Heart left ventricle (tissue), 16 donors: ENCODE measurements at places on chromosomes 11 and 22.

DNA sequence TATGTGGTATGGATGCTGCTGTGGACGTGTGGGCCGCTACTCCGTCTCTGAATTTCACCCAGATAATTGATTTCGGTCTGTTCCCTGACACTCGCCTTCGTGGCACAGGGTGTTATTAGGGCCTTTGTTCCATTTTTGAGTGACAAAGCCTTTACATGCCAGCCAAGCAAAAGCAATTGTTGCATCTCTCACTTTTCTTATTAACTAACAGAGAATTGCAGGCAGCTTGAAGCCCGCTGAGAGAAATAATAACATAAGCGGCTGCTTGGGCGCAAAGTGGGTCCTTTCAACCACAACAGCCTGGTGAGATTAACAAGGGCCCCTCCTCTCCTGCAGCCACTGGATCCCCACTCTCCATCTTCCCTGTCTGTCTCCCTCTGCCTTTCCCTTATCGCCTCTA is 449.4 kb downstream of the NTM start:
- peaks cover 31% of the 10 kb centered on the region for H3K27me3 ChIP-seq
- no peaks in the 10 kb centered on the region for H3K4me1 ChIP-seq
- H3K36me3 ChIP-seq, result no peaks in the 10 kb centered on the region

GRCh38 chr11:116249561-116249960 is 523.2 kb downstream of the BUD13 start:
- H3K27me3 ChIP-seq, result no peaks in the 10 kb centered on the region
- no peak overlapping the region for H3K27ac ChIP-seq
- no peak overlapping the region for H3K4me3 ChIP-seq
- H3K4me1 ChIP-seq, result no peaks in the 10 kb centered on the region
- DNase-seq, result no peak
- H3K36me3 ChIP-seq, result no peaks in the 10 kb centered on the region

GRCh38 chr11:6459099-6459450 is 14.7 kb downstream of the TRIM3 start:
- H3K4me3 ChIP-seq, result no peak overlapping the region
- DNase-seq, result no peak
- H3K27ac ChIP-seq, result no peak overlapping the region

DNA sequence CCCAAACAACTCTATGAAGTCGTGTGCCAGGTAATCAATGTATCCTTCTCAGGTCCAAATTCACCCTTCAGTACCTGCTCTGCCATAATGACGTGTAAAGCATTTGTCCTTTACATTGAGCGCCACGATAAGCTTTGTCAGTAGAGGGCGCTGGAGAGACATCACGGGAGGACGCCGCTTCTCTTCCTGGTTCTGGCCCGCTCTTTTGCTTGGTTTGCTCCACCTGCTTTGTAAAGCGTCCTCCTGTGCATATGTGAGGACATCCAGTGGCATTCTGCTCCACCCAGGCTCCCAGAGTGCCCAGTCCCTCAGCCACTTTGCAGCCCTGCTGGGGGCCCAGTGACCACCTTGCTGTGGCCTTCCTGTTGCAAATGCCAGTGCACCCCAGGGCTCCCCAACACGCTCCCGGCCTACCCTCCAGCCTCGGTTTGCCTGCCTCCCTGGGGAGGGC is 61.1 kb downstream of the WT1 start:
- no peaks in the 10 kb centered on the region for H3K4me1 ChIP-seq
- no peak for DNase-seq
- H3K36me3 ChIP-seq, result no peaks in the 10 kb centered on the region
- H3K27me3 ChIP-seq, result no peaks in the 10 kb centered on the region
- H3K4me3 ChIP-seq, result no peak overlapping the region

DNA sequence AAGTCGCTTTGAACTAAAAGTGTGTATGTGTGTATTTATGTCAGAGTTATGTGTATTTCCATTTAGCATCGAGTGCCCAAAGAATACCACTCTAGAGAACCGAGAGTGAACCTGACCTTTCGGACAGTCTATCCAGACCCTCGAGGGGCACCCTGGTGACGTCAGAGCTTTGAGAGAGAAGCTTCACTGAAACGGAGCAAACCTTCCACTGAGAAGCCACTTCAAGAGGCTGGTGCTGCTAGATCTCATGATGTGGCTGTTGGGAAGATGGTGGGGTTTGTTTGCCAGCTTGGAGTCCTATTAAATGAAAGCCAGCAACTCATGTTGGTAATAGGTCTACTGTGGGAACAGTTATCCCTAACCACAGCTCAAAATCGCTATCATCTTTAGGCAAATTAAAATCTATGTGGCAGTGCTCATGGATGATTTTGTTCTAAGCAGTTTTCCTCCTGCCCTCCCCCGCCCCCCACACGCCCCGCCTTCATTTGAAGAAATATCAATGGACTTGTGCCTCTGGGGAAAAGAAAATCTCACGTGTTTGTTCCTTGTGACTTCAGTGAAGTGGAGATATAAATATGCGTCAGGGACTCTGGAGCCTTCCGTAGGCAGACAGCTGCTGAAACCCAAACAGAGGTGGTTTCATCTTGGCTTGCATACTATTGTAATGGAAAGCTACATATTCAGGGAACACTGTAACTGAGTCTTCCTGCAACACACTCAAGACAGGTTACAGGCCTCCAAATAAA is 22.4 kb upstream of the C11orf96 start:
- H3K4me3 ChIP-seq, result no peak overlapping the region
- H3K27me3 ChIP-seq, result no peaks in the 10 kb centered on the region
- peaks cover 3% of the 10 kb centered on the region for H3K4me1 ChIP-seq
- H3K27ac ChIP-seq, result peak overlapping the region; percentile 75

- H3K4me3 ChIP-seq, result no peak overlapping the region
- H3K36me3 ChIP-seq, result no peaks in the 10 kb centered on the region
- no peak for DNase-seq
- H3K4me1 ChIP-seq, result no peaks in the 10 kb centered on the region
- H3K27me3 ChIP-seq, result no peaks in the 10 kb centered on the region
Observed at GRCh38 chr11:5258543-5259262, 4.1 kb upstream of the HBG2 start.

GRCh38 chr11:22832315-22833015 is 2.9 kb upstream of the SVIP start:
- no peak overlapping the region for H3K4me3 ChIP-seq
- H3K36me3 ChIP-seq, result no peaks in the 10 kb centered on the region
- no peaks in the 10 kb centered on the region for H3K4me1 ChIP-seq
- DNase-seq, result no peak
- H3K27me3 ChIP-seq, result no peaks in the 10 kb centered on the region

- peak; percentile 96 for DNase-seq
- H3K36me3 ChIP-seq, result no peaks in the 10 kb centered on the region
- H3K27ac ChIP-seq, result peak within 1 kb of the TSS; percentile 95
Observed at GRCh38 chr11:111601979-111602864, at the start of gene SIK2. TSS of gene SIK2 (plus strand) at chr11:111602449. CDS start at chr11:111602564, 115 bp downstream.

- H3K27me3 ChIP-seq, result no peaks in the 10 kb centered on the region
- no peak for DNase-seq
- no peak overlapping the region for H3K4me3 ChIP-seq
- no peak overlapping the region for H3K27ac ChIP-seq
Observed at GRCh38 chr11:125088576-125089455, 22.6 kb downstream of the TMEM218 start.

- H3K27me3 ChIP-seq, result no peaks in the 10 kb centered on the region
- H3K27ac ChIP-seq, result no peak overlapping the region
- no peak overlapping the region for H3K4me3 ChIP-seq
- DNase-seq, result no peak
- no peaks in the 10 kb centered on the region for H3K36me3 ChIP-seq
Observed at GRCh38 chr22:29190051-29190450, 15.6 kb upstream of the EMID1 start.

DNA sequence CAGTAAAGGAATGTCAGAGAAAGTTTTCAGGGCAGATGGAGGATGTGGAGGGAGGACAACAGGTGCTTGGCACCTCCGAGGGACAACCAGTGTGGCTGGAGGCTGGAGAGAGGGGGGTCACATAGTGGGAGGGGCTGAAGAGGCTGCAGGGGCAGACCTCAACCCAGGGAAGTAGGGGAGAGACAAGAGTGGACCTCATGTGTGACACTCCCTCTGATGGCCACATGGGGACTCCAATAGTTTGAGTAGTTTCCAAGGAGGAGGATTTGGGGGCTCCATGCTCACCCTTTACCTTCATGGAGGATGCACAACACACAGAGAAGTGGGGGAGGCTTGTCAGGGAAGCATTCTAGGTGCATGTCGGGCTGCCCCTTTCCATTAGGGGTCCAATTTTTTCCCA is 35.1 kb upstream of the ASPHD2 start:
- no peaks in the 10 kb centered on the region for H3K27me3 ChIP-seq
- no peak overlapping the region for H3K27ac ChIP-seq
- DNase-seq, result no peak
- no peaks in the 10 kb centered on the region for H3K36me3 ChIP-seq

DNA sequence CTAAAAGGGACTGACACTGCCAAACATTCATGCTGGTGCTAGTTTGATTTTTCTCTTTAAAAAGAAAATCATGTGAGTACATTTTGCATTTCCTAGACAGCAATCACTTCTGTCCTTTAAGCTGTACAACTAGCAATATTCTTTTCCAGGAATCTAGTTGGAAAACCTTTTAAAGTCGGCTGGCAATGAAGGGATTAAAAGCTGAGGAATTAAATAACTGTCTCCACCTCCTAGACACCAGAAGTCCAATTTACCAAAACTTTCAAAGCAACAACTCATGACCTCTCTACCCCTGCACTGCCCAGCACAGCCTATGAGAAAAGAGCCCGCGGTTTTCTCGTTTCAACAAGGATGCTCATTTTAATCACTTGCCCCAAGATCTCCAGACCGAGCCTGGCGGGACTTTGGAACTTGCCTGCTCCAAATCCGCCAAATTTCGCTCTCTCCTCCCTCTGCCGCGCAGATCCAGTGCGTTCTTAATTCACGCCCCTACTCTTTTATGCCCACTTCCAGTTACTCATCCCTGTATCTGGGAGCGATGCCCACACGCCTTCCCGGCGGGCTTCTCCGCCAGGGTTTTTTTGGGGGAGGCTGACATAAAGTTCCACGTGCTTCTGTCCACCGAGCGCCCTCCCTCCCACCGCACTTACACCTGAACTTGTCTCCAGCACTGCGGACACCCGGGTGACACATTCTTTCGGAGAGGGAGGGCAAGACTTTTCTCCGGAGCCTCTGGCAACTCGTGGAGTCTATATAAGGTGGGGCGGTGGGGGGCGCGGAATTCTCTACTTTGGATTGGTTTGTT is 2.5 kb downstream of the MPPED2 start:
- no peaks in the 10 kb centered on the region for H3K27me3 ChIP-seq
- H3K4me3 ChIP-seq, result peak overlapping the region; percentile 77
- H3K36me3 ChIP-seq, result peaks cover 8% of the 10 kb centered on the region
- no peak overlapping the region for H3K27ac ChIP-seq
- peaks cover 6% of the 10 kb centered on the region for H3K4me1 ChIP-seq

DNA sequence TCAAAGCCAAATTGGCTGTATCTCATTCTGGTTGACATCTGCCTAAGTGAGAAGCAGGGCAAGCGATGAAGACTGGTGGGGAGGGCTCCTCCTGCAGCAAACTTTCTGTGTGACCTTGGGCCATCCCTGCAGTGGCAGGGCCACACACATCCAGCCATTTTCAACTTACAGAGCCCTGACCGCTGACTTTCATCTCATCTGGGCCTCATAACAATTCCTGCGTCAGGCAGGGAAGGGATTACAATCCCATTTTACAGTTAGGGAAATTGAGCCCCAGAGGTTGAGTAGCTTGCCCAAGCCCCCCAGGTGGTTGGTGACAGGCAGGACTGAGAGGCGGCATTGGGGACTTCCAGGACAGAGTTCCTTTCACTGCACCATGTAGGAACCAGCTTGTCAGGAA is 21.9 kb downstream of the TPBGL start:
- peaks cover 15% of the 10 kb centered on the region for H3K36me3 ChIP-seq
- no peaks in the 10 kb centered on the region for H3K27me3 ChIP-seq
- DNase-seq, result peak; percentile 9

- no peaks in the 10 kb centered on the region for H3K36me3 ChIP-seq
- H3K27me3 ChIP-seq, result no peaks in the 10 kb centered on the region
- no peak overlapping the region for H3K27ac ChIP-seq
- H3K4me1 ChIP-seq, result no peaks in the 10 kb centered on the region
Observed at GRCh38 chr11:94661444-94661843, 94.3 kb downstream of the PIWIL4 start.

GRCh38 chr11:18408558-18409291 is 3.4 kb upstream of the LDHC start:
- no peaks in the 10 kb centered on the region for H3K4me1 ChIP-seq
- DNase-seq, result no peak
- H3K27me3 ChIP-seq, result no peaks in the 10 kb centered on the region
- no peak overlapping the region for H3K27ac ChIP-seq
- peaks cover 55% of the 10 kb centered on the region for H3K36me3 ChIP-seq

- no peak for DNase-seq
- no peaks in the 10 kb centered on the region for H3K36me3 ChIP-seq
- H3K4me3 ChIP-seq, result no peak overlapping the region
- H3K27ac ChIP-seq, result no peak overlapping the region
- H3K27me3 ChIP-seq, result no peaks in the 10 kb centered on the region
Observed at GRCh38 chr11:9078113-9079086, 13.0 kb downstream of the SCUBE2 start.

- H3K27ac ChIP-seq, result no peak overlapping the region
- peaks cover 19% of the 10 kb centered on the region for H3K36me3 ChIP-seq
- no peaks in the 10 kb centered on the region for H3K4me1 ChIP-seq
- no peak overlapping the region for H3K4me3 ChIP-seq
- no peak for DNase-seq
Observed at GRCh38 chr22:25167834-25168601, 31.6 kb upstream of the CRYBB3 start.

DNA sequence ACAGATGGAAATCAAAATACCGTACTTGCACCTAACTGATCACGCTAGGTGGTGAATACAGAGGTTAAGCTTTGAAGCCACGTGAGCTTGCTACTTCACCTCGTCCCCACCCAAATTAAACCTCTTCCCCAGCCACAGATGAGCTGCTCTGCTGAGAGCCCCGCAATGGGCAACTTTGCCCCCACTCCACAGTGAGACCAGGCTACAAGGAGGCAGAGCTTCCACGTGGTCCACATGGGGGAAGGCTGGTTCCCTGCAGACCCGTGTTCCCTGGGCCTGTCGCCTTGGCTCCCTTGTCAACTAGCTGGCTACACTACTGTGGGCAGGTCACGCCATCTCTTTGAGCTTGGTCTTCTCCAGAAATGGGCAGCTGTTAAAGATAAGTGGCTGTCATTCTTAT is 10.9 kb downstream of the CD5 start:
- no peak overlapping the region for H3K4me3 ChIP-seq
- no peaks in the 10 kb centered on the region for H3K27me3 ChIP-seq
- no peaks in the 10 kb centered on the region for H3K36me3 ChIP-seq
- H3K4me1 ChIP-seq, result no peaks in the 10 kb centered on the region

- no peak overlapping the region for H3K4me3 ChIP-seq
- no peak for DNase-seq
- no peaks in the 10 kb centered on the region for H3K4me1 ChIP-seq
Observed at GRCh38 chr22:26918226-26918625, 260.8 kb downstream of the MIAT start.

GRCh38 chr22:36554098-36554497 is 25.1 kb upstream of the EIF3D start:
- peaks cover 10% of the 10 kb centered on the region for H3K27me3 ChIP-seq
- DNase-seq, result no peak
- H3K4me3 ChIP-seq, result no peak overlapping the region
- no peaks in the 10 kb centered on the region for H3K4me1 ChIP-seq

- H3K27me3 ChIP-seq, result no peaks in the 10 kb centered on the region
- peak overlapping the region; percentile 91 for H3K27ac ChIP-seq
- peak; percentile 52 for DNase-seq
- peaks cover 97% of the 10 kb centered on the region for H3K4me1 ChIP-seq
Observed at GRCh38 chr11:65489706-65490320, 9.0 kb upstream of the MALAT1 start.

- DNase-seq, result no peak
- peaks cover 66% of the 10 kb centered on the region for H3K4me1 ChIP-seq
- no peak overlapping the region for H3K4me3 ChIP-seq
- no peaks in the 10 kb centered on the region for H3K27me3 ChIP-seq
- H3K36me3 ChIP-seq, result peaks cover 5% of the 10 kb centered on the region
Observed at GRCh38 chr22:20940186-20940651, 23.0 kb downstream of the CRKL start.
